T-helper 17 cell (primary cell): ENCODE measurements at places on chromosomes 4 and X.
A peak's percentile ranks its signal among the peaks of the same experiment; 100 is the strongest.

- DNase-seq = no peak
These were observed 12.8 kb downstream of the AIMP1 start for GRCh38 chr4:106329041-106329618.

DNA sequence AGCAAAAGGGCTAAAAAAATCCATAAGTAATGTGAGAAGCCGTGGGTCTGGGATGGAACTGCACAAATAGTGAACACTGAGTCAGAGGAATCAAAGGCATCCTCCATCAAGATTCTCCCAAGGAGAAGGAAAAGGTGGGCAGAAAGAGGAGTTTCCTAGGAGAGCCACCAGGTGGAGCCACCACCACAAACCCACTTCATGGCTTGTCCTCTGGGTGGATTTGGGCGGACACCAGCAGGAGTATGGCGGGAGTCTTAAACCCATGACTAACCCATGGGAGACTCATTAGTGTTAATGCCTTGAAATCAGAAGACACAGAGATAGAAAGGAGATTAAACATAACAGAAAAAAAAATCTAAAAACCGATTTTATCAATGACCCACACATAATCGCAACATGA lies 147.7 kb downstream of the SH3KBP1 start:
- peak; percentile 15 for DNase-seq

DNA sequence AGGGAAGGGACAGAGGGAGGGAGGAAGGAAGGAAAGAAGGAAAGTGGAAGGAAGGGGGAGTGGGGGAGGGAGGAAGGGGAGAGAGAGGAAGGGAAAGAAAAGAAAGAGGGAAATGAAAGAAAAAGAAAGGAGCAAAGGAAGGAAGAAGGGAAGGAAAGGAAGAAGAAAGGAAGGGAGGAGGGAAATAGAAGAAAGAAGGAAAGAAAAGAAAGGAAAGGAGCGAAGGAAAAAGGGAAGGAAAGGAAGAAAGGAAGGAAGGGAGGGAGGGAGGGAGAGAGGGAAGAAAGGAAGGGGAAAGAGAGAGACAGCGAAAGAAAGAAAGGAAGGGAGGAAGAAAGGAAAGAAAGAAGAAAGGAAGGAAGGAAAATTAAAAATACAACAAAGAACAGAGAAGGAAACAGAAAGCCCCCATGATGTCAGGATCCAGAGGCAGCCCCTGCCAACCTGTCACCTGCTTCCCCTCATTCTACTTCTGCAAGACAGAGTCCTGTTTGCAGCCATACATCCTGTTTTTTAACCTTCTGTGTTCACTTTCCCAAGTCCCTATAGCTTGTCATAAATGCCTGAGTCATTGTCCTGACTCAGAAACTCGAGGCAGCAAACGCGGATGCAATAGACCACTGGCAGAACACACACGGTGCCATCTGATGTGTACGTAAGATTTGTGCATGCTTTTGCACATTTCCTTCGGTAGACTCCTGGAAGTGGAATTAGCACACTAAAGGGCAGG lies 77.0 kb upstream of the C4orf50 start:
- DNase-seq = no peak

DNA sequence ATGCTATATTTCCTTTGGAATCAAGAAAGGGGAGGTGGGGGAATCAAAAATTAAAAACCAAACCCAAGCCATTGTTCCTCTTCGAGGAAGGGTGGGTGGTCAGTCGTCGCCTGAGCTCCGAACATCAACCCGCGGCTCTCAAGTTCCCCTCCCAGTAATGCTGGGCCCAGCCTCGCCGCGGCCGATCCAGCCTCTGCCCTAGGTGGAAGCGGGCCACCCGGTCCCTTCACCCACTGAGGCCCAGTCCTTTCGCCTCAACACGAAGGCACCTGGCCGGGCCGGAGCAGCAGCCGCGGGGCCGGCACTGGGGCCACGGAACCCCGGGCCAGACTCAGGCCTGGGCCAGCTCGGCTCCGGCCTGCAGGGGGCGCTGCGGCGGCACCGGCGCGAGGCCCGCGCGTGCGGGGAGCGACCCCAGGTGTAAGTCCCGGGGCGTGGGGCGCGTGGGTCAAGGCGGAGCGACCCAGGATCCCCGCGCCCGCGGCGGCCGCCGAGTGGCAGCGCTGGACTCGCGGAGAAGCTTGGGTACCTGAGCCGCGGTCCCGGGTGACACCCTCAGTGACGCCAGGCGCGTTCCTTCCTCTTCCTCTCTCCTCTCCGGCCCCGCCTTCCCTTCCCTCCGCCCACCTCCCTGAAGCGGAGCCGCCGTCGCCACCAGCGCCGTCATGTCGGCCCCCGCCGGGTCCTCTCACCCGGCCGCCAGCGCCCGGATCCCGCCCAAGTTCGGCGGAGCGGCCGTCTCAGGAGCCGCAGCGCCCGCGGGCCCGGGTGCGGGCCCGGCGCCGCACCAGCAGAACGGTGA lies at the start of gene SEC24B:
Gene SEC24B (plus strand): TSS at position 611 of the 802 bp plus-strand sequence. CDS start 55 bp downstream, at position 666.
- DNase-seq = peak; percentile 86

GRCh38 chr4:22744478-22745062 lies 51.8 kb downstream of the GBA3 start:
- no peak for DNase-seq

GRCh38 chrX:92232182-92232581 lies 453.0 kb downstream of the PCDH11X start:
- no peak for DNase-seq

- DNase-seq = no peak
These were observed 140.4 kb downstream of the ZNF674 start for GRCh38 chrX:46404774-46405173.

DNA sequence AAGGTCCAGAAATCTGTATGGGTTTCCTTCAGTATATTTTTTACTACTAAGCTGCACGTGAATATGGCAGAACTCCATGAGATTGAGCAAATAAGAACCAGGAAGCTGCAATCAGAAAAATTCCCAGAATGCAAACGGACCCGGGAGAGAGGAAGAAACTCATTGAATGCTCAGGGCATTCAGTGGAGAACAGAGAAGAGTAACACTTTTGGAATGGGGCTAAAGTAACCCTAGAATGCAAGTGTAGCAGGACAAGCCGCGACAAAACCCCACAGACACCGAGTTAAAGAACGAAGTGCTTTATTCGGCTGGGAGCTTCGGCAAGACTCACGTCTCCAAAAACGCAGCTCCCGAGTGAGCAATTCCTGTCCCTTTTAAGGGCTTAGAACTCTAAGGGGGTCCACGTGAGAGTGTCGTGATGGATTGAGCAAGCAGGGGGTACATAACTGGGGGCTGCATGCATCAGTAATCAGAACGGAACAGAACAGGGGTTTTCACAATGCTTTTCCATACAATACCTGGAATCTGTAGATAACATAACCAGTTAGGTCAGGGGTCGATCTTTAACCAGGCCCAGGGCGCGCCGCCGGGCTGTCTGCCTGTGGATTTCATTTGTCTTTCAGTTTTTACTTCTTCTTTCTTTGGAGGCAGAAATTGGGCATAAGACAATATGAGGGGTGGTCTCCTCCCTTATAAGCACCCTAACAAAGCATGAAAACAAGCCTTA lies 56.4 kb downstream of the RAB28 start:
- DNase-seq = no peak

DNA sequence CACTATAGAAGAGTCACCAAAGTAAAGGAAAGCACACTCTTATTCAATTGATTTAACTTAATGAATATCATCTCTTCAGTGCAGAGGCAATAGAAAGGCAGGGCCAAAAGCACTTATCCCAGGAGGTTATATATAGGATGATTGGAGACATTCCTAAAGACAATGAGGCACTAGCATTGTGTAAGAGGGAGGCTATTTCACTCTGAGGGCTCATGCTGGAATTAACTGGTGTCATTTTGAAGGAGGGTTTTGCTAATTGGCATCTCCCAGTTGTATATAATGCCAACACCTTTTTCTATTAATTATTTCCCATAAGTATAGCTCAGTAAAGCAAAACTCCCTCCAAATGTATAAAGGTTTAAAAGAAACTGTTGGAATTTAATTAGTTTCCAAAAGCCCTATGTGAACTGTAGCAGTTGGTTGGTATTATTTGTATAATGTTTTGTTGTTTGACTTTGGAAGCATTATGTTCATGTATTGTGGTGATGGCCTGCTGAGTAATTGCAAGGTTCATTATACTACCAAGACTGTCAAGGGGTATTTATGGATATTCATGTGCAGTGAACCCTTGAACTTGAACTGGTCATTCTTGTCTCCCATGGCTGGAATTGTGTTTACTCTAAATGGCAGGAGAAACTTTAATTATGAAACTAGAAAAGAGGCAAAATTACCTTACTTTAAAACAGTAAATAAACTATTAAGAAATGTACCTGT lies 270.3 kb downstream of the BMPR1B start:
- no peak for DNase-seq

- DNase-seq = no peak
These were observed 64.8 kb downstream of the GLRA3 start for GRCh38 chr4:174764105-174764729.

DNA sequence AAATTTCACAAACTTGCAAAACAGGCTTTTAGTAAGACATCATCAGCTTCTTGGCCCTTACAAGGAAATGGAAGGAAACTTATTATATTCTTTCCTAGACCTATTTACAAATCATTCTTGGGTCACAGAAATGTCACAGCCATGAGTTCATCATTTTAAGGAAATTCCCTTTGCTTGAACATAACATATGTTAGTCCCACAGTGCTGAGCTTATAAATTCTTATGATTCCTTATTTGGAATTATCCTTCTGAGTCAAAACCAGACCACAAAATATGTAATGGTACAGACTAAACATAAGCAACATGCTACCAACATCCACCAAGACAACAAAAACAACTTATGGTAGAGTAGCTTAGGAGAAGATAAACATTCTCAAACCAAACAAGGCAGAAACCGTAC lies 236.9 kb upstream of the CTSO start:
- no peak for DNase-seq

- no peak for DNase-seq
These were observed 7.6 kb downstream of the RELL1 start for GRCh38 chr4:37678624-37679023.

- no peak for DNase-seq
These were observed 60.6 kb downstream of the CHRDL1 start for GRCh38 chrX:110734894-110735541.

- DNase-seq = no peak
These were observed 156.6 kb downstream of the GATB start for GRCh38 chr4:151604238-151604637.

DNA sequence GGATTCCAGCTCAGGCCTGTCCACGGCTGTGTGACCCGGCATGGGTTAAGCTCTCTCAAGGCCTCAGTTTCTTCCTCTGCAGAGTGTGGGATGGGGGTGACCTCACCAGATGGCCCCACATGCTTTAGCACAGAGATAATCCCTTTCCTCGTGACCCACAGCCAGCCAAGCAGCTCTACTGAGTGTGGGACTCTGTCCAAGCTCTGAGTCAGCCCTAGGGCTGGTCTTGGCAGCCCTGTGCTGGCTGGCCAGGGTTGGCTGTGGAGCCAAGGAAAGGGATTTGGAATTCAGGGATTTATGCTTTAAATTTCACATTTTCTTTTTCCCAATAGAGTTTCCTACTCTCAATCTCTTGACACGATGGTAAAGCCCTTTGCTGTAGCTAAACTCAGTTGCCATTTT lies 19.7 kb upstream of the SPON2 start:
- no peak for DNase-seq

- no peak for DNase-seq
These were observed 81.1 kb upstream of the HELT start for GRCh38 chr4:184937030-184937710.

DNA sequence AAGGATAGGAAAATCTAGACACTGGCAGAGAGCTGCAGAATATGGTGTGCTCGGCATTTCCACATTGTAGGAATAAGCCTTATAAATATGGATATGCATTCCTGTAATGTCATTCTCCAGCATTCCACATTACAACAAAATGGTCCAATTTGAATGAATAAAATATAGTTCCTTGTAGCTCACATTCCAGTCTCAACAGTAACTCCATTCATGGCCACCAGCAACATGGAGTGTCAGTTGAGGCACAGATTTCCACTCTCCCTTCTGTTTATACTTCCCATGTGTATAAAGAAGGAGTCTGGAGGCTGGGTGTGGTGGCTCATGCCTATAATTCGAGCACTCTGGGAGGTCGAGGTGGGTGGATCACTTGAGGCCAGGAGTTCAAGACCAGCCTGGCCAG lies 84.5 kb downstream of the AASDH start:
- no peak for DNase-seq

DNA sequence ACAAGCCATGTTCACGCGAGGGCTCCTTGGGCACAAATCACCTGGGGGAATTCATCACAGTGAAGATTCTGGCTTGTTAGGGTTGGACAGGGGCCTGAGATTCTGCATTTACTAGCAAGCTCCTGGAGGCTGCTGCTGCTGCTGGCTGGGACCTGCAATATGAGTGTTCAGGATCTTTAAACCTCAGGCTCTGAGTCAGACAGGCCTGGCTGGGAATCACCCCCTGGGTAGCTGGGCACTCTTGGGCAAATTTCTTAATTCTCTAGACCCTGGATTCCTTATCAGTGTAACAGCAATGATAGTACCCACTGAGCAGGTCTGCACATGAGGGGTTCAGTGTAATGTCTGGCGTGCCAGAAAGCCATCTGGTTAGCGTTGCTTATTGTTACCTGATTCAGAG lies 101.5 kb downstream of the DHX15 start:
- DNase-seq = no peak

DNA sequence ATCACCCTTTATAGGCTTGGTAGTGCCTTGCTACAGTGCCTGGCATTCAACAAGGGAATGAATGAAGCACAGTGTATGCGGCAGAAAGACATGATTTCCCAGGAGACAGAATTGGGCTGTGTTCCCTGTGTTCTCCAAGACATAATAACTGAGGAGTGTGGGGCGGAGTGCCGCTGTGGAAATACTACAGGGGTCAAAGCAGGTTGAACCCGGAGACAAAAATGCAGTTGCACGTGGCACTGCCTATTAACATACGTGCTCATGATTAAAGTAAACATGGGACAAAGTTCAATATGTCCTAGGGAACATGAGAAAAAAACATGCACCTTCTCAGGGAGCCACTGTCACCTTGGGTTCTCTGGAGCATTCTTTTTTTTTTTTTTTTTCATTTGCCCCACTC lies 820.8 kb downstream of the RPA4 start:
- no peak for DNase-seq

DNA sequence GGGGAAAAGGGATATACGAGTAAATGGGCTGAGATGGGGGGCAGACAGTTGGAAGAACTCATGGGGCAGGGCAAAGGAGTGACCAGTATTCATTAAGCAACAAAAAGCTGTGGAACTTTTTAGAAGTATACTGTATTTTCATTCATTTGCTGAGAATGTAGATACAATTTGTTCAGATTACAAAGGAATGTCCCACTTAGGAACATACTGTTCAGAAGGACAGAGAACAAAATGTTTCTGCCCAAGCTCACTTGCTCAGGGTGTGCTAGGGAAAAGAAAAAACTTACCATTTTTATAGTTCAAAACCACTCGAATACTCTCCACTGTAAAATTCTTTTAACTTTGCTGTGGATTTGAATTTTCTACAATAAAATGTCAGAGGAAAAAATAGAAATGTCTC lies 135.2 kb upstream of the AFF2 start:
- no peak for DNase-seq

GRCh38 chrX:129726307-129727111 lies 12.3 kb upstream of the XPNPEP2 start:
- DNase-seq = peak; percentile 17

DNA sequence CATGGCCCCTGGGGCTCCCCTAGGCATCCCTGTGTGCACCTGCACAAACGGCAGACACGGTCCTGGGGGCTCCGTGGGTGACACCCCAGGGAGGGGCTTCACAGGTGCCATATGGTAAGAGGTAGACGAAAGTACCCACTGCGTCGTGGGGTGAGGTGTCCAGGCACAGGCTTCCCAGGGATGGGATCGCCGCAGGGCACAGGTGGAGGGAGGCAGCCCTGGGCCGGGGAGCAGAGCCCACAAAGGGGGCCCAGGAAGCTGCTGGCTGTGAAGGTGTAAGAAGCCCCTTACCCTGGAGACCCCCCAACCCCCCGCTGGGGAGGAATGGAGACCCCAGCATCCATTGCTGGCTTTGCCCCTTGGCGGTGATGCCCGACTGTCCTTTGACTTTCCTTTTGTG lies 10.9 kb downstream of the SH3TC1 start:
- no peak for DNase-seq
